Nasal cavity respiratory epithelium epithelial cell of viscerocranial mucosa (primary cell): ENCODE measurements at places on chromosomes 12 and 14. TPM values are rescaled to one million over a fixed set of nuclear protein-coding genes. Genes with fewer than 3 reads are reported as not detected.

The ACAD10 gene
- total RNA-seq: 16.1 and 17.1 TPM in 2 replicates

The DDN gene
- 0.28 and 0.68 TPM in 2 replicates for total RNA-seq

The SLCO1A2 gene
- total RNA-seq: not detected in 2 replicates

The RNU4-1 gene
- under 0.01 TPM in 1 of 2 replicates, not detected in the other for total RNA-seq
